ENCODE measurements at places on chromosomes 7 and 10. TPM values are rescaled to one million over a fixed set of nuclear protein-coding genes. Genes with fewer than 3 reads are reported as not detected.

DNA sequence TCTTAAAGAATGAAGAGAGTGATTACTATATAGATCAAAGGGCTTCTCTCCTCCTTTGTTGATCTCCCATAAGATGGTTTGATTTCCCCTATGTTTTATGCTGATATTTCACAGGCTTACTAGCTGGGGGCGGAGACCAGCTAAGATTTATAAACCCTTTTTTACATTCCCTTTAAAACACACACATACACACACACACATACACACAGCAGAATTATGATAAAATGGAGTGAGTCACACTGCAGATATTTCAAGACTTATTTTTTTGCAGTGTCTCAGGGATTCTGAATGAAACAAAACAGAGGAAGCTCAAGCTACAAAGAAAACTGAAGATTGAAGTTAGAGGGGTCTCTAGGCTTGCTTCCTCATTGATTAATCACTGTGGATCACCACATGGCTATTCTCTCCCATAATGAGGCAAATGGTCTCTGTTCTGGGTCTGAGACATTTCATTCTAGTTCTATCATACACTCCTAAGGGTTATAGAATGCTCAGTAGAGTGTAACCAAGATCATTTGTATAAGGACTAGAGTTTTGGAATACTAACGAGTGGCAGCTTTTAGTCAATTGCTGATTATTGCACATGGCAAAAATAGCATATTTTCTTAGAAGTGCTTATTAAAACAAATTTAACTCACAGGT, 18.6 kb downstream of the INA start:
- no peak for DNase-seq
- no peaks in the 10 kb centered on the region for H3K36me3 ChIP-seq
- H3K4me1 ChIP-seq: peaks cover 4% of the 10 kb centered on the region
- H3K4me3 ChIP-seq: no peak overlapping the region
- peaks cover 5% of the 10 kb centered on the region for H3K27me3 ChIP-seq
- H3K27ac ChIP-seq: no peak overlapping the region

GRCh38 chr10:60257767-60258428, 131.8 kb downstream of the ANK3 start:
- peaks cover 6% of the 10 kb centered on the region for H3K36me3 ChIP-seq
- DNase-seq: no peak
- H3K4me3 ChIP-seq: no peak overlapping the region

DNA sequence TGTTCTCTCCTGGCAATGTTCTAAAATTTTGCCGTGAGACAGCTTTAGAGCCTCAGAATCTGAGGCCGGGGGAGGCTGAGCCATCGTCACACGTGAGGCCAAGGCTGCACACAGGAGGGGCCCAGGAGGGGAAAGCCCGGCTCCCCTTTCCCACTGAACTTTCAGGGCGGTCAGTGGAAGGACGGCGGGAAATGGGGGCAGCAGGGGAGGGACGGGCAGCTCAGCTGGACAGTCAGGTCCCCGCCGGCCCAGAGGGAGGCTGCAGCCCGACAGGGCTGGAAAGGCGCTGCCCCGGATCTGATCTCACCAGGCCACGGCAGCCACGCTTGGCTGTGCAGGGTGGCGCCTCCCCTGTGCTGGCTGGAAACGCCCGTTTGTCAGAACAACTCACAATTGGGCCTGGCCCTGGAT, 43.3 kb upstream of the ADGRA1 start:
- H3K27me3 ChIP-seq: no peaks in the 10 kb centered on the region
- no peaks in the 10 kb centered on the region for H3K4me1 ChIP-seq
- no peak overlapping the region for H3K27ac ChIP-seq
- H3K36me3 ChIP-seq: no peaks in the 10 kb centered on the region

DNA sequence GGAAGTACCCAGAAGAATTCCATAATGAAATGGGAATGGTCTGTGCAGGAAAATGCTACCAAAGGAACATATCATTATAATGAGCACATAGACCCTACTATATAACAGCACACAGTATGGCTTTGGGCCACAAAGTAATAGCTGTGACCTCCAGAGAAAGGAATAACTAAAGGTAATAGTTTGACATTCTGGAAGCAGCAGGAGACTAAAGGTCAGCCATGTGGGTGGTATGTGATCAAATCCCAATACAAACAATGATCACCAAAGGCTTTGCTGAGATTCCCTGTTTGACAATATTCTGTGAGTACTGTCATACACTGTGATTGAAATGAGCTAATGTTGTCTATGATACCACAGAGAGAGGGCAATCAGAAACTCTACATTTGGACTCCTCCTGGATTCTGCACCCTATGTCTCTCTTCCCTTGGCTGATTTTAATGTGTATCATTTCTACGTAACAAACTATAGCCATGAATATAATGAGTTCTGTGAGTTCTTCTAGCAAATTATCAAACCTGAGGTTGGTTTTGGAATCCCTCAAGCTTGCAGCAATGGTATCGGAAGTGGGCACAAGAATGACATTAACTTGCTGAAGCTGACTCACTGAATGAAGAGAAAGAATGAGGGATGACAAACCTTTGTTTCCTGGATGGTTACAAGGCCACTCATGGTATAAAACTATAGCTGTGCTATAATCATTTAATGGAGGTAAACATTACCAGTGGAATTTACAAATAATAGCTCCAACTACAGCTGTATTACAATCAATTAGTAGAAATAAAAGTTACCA, 99.6 kb downstream of the JMJD1C start:
- H3K4me1 ChIP-seq: no peaks in the 10 kb centered on the region
- peaks cover 4% of the 10 kb centered on the region for H3K36me3 ChIP-seq
- H3K27me3 ChIP-seq: no peaks in the 10 kb centered on the region
- H3K4me3 ChIP-seq: no peak overlapping the region
- no peak overlapping the region for H3K27ac ChIP-seq

GRCh38 chr10:61628875-61629513, 33.7 kb upstream of the CABCOCO1 start:
- DNase-seq: no peak
- H3K27ac ChIP-seq: no peak overlapping the region
- no peaks in the 10 kb centered on the region for H3K36me3 ChIP-seq
- no peak overlapping the region for H3K4me3 ChIP-seq
- no peaks in the 10 kb centered on the region for H3K4me1 ChIP-seq
- H3K27me3 ChIP-seq: peaks cover 4% of the 10 kb centered on the region

DNA sequence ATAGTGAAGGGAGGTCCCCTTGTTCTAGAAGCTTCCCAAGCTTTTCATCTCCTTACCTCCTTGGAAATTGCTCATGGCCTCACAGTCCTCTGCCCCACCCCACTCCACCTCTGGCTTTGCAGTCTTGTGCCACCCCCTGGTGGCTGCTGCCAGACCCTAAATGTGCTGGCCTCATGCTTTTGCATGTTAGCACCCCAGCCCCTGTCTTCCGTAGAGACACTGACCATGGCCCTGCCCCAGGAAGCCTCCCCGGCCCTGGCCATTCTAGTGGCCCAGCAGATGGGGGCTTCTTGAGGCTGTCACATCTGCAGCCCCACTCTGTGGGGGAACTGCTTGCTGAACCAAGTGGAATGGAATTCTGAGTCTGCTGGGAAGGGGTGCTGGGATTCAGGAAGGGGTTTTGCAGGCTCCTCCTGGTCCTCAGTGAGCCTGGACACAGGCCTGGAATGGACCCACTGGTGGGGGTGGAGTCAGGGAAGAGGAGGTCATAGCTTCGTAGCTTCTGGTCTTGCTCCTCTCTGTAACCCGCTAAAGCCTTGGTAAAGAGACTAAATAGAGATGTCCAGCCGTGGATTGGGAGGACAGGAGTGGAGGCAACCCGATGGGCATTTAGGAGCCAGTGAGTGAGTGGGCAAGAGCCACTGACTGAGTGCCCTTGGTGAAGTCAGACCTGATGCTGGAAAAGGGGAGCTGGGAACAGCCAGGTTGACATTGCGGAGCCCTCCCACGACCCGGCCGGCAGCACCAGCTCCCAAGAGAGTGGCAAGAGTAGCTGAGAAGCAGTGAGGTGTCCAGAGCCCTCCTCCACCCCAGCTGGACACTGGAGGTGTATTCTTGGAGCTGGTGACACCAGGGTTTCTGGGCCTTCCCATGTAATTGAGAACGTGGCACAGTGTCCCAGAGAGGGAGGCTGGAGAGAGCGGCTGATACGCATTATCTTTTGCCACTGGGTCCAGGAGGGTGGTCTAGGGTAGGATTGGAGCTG, 20.9 kb downstream of the RAMP3 start:
- H3K36me3 ChIP-seq: no peaks in the 10 kb centered on the region
- no peak overlapping the region for H3K4me3 ChIP-seq
- DNase-seq: no peak
- H3K4me1 ChIP-seq: no peaks in the 10 kb centered on the region

DNA sequence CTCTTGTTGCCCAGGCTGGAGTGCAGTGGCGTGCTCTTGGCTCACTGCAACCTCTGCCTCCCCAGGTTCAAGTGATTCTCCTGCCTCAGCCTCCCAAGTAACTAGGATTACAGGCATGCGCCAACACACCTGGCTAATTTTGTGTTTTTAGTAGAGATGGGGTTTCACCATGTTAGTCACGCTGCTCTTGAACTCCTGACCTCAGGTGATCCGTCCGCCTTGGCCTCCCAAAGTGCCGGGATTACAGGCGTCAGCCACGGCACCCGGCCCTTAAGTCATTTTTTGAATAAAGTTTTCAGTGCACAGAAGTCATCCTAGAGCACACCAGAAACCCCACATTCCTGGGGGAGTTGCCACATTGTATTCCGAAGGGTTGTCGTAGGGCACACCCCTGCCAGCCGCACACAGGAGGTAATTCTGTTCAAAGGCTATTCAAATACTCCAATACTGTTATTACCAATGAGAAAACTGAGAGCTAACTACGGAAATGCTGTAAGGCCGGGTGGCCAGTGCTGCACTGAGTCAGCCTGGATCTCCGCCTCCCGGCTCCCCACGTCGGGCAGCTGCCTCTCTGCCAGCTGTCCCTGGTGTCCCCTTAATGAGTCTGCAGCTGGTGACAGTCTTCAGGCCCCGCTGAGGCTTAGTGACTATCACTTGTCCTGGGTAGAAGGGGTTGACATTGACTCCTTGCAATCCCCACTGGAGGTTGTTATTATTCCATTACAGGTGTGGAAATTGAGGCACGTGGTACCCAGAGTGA, 8.6 kb upstream of the RFC2 start:
- no peak overlapping the region for H3K4me3 ChIP-seq
- no peak overlapping the region for H3K27ac ChIP-seq
- H3K27me3 ChIP-seq: peaks cover 3% of the 10 kb centered on the region
- no peak for DNase-seq
- H3K36me3 ChIP-seq: no peaks in the 10 kb centered on the region

DNA sequence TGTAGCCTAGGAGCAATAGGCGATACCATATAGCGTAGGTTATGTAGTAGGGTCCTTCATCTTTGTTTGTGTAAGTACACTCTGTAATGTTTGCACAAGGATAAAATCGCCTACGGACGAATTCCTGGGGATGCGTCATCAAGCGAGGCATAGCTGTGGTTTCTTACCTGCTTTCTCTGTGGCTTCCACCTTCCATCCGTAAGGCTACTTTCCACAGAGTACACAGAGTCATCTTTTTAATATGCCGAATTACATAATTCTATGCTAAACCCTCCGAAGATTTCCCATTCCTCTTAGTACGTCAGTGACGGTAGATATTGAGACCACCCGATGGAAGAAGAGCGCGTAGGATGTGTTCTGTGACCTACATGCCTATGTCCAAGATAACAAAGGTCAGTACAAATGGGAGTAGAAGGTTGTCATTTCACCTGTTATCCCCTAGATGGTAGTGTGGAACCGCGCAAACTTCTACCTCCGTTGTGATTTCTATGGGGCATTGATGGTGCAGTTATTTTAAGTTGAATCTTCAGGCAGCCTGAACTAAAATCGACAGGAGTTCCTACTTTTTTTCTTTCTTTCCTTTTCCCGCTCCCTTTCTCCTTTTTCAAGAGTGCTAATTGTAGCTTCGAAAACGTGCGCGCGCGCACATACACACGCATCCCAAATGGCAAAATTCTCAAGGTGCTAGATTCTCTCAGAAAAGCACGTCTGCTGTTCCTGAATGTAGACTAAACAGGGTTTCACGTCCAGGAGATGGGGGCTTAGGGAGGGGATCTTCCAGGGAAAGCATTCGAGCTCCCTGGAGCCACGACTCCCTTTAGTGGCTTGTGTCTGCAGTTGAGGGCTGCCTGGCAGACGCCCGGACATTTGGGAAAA, 111.7 kb upstream of the MBL2 start:
- H3K4me1 ChIP-seq: no peaks in the 10 kb centered on the region
- no peaks in the 10 kb centered on the region for H3K27me3 ChIP-seq
- H3K36me3 ChIP-seq: no peaks in the 10 kb centered on the region
- no peak for DNase-seq
- no peak overlapping the region for H3K4me3 ChIP-seq

- H3K4me1 ChIP-seq: peaks cover 1% of the 10 kb centered on the region
- H3K27me3 ChIP-seq: peaks cover 17% of the 10 kb centered on the region
- no peak overlapping the region for H3K4me3 ChIP-seq
- DNase-seq: no peak
Observed at GRCh38 chr7:37484426-37485073, 35.9 kb upstream of the ELMO1 start.

GRCh38 chr10:102841827-102842345, 4.7 kb upstream of the CYP17A1 start:
- H3K4me1 ChIP-seq: no peaks in the 10 kb centered on the region
- peaks cover 4% of the 10 kb centered on the region for H3K36me3 ChIP-seq
- no peak overlapping the region for H3K4me3 ChIP-seq
- H3K27me3 ChIP-seq: peaks cover 38% of the 10 kb centered on the region

GRCh38 chr7:20267482-20267881, 50.3 kb upstream of the MACC1 start:
- H3K4me1 ChIP-seq: no peaks in the 10 kb centered on the region
- DNase-seq: no peak
- H3K36me3 ChIP-seq: no peaks in the 10 kb centered on the region

- H3K4me1 ChIP-seq: no peaks in the 10 kb centered on the region
- no peak overlapping the region for H3K4me3 ChIP-seq
- H3K27ac ChIP-seq: no peak overlapping the region
- no peaks in the 10 kb centered on the region for H3K27me3 ChIP-seq
- no peaks in the 10 kb centered on the region for H3K36me3 ChIP-seq
Observed at GRCh38 chr10:57699944-57700343, 567.8 kb downstream of the IPMK start.

DNA sequence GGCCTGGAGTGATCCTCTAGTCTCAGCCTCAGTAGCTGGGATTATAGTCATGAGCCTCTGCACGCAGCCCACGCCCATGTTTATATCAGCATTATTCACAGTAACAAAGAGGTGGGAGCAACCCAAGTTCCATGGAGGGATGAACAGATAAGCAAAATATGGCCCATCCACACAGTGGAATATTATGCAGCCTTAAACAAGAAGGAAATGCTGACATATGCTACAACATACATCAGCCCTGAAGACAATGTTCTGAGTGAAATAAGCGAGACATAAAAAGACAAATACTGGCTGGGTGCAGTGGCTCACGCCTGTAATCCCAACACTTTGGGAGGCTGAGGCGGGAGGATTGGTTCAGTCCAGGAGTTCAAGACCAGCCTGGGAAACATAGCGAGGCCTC, 21.5 kb upstream of the PFKFB3 start:
- DNase-seq: no peak
- peaks cover 24% of the 10 kb centered on the region for H3K4me1 ChIP-seq
- no peaks in the 10 kb centered on the region for H3K36me3 ChIP-seq
- H3K27ac ChIP-seq: no peak overlapping the region
- H3K27me3 ChIP-seq: no peaks in the 10 kb centered on the region

Gene GSDME
- 1.7 TPM for total RNA-seq

Gene SOSTDC1
- total RNA-seq: not detected

Gene PTPRN2
- 4.7 TPM for total RNA-seq

Gene ZNF239
- total RNA-seq: 0.25 TPM

Data from activated CD4-positive, alpha-beta memory T cell treated with anti-CD3 and anti-CD28 coated beads, Interleukin-2, amount 10 ng/mL, durations not matched to agents 7 days and 5 days (primary cell).